ENCODE measurements at places on chromosomes 6 and 20.
A peak's percentile ranks its signal among the peaks of the same experiment; 100 is the strongest.

DNA sequence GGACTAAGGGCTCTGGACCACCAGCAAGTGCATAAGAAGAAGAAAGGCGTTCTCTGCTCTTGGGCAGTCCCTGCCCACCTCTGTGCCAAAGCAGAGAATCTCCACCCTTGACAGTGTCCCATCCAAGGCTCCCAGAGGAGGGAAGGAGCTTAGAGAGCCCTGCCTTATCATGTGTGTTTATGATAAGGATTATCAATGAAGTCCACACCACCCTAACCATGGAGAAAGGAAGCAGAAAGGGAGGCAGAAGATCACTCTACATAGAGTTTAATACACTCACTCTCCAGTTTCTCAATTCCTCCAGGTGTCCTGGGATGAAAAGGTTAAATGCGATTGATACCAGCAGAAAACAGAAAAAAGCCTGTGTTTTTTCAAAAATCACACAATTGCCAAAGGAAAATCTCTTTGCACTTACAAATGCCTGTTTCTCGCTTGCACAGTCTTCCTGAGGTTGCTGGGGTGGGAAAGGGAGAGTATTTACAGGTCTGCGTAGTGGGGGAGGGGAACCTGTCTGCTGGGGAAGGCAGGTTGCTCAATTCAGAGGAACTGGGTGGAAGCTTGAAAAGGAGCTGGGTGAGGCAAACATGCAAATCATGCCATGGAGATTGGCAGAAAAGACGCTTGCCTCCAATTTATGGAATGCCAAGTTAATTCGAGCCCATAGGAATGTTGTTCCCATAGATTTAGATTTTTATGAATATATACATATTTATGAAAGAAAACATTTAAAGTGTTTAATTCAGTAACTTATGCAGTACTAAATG lies 104.0 kb downstream of the EYA2 start:
- DNase-seq, result no peak

DNA sequence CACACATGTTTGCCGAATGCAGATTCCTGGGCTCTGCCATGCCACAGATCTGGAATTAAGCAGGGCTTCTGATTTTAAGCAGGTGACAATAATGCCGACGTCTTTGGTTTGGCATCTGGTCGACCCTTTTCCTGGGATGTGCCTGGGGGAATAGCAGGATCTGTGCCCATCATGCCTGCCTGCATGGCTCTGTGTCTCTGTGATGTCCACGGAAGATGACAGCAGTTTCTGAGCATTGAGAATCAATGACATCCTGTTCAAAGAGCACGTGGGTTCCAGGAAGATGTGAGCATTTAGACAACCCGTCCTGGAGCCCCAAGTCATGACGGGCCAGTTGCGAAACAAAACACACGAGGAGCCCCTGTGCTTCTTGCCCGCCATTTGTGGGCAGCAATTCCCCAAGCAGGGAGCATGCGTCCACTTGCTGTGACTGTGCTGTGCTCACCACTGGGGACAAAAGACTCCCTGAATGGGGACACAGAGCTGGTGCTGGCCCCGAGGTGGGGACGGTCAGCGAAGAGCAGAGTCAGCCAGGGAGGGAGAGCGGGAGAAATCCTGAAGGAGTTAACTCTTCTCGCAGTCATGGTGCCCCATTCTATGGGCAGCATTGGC lies 110.1 kb downstream of the ERMARD start:
- no peak for DNase-seq

- no peak for DNase-seq
Measured at GRCh38 chr20:1786486-1786885, 108.7 kb upstream of the SIRPA start.

DNA sequence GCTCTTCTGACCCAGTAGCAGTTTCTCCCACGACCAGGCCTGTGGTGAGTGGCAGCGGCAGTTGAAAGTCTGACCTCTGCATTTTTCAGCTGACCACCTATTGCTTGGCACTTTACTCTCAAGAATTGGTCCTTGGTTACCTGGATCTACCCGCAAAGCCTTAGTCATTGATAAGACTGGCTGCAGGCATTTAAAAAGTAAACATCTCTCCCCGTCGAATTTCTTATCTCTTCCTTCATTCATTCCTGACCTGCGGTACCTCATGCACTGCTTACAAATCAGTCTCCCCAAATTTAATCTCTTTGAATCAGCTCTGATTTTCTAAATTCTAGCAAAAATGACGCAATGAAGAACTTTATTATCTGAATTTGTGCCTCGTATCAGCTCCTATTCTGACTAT lies 26.1 kb upstream of the IPCEF1 start:
- no peak for DNase-seq

DNA sequence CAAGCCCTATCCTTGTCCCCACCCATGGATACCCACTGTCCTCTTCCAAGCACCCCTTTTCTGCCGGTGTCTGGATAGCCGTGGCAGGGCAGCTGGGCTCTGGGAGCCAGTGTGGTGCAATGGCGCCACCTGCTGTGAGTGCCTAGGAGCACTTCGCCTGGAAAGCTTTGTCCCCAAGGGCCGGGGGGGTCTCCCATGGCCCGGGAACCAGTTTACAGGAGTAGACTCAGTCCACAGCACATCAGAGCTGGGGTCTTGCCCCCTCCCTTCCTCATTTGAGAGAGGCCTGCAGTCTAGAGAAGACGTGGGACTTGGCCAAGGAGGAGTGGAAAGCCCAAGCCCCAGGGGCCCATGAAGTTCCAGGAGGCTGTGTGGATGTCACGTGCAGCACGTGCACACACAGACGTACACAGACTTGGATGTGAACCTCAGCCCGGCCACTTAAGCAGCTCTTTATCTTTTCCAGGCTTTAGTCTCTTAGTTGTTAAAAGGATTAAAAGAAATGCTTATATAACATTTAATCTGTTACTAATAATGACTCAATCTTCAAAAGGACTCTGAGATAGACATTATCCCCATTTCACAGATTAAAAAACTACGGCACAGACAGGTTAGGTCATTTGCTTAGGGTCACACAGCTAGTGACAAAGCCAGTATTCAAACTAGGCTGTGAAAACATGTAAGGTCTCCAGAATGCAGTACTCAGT lies 40.9 kb upstream of the CDH22 start:
- peak; percentile 23 for DNase-seq

GRCh38 chr20:56249244-56249955 lies 868 bp downstream of the MC3R start:
- DNase-seq, result no peak

GRCh38 chr6:35362200-35362599 lies 19.8 kb downstream of the PPARD start:
- no peak for DNase-seq

GRCh38 chr20:54115172-54115854 lies 44.9 kb upstream of the BCAS1 start:
- no peak for DNase-seq
